NCI-H2171 treated with DMSO at 0.1 percent for 48 hours (cell line): ENCODE measurements at places on chromosomes 5 and 9.

DNA sequence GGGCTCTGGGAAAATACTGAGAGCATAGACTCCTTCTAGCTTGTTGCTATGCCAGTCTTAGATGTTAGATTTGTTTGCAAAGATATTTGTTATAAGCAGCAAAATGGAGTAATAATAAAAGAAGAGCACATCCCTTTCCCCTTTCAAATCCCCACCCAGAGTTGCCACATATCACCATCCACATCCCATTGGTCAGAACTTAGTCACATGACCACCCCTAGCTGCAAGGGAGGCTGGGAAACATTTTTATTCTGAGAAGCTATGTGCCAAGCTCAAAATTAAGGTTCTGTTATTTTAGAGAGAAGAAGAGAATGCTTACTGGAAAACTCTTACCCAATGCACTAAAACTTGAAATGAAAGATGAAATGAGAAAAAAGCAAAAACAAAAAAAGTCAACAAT, 193.9 kb upstream of the MVB12B start:
- DNase-seq = no peak

DNA sequence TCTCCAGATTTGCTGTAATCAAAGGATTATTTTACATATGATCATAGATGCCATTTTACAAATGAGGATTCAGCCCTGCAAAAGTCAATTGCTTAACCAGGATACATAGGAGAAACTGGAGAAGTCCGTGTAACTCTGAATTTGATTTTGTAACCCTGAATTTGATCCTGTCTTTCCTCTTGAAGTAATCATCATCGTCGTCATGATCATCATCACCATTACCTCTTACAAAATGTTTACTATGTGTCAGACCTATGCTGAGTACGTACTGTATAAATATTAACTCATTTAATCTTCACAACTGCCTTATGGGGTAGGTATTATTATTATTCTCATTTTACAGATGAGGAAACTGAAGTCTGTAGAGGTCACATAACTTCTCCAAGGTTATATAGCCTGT, 271.5 kb downstream of the DOCK8 start:
- DNase-seq = no peak

- no peak for DNase-seq
Observed at GRCh38 chr5:80713631-80714030, 58.8 kb upstream of the DHFR start.

DNA sequence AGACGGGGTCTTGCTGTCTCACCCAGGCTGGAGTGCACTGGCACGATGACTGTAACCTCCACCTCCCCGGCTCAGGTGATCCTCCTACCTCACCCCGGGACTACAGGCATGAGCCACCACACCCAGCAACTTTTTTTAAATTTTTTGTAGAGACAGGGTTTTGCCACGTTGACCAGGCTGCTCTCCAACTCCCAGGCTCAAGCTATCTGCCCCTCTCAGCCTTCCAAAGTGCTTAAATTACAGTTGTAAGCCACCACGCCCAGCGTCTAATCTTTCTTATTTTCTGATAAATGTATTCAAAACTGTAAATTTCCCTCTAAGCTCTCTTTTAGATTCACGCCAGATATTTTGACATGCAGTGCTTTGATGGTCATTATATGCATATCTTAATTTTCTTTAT, 10.3 kb downstream of the FRRS1L start:
- no peak for DNase-seq

GRCh38 chr9:14693251-14693861, at the start of gene ZDHHC21:
ZDHHC21 (minus strand) TSS chr9:14693432; CDS start chr9:14674340, 19,092 bp downstream.
- DNase-seq = peak; percentile 49

GRCh38 chr5:95803271-95804148, 19.0 kb downstream of the GLRX start:
- DNase-seq = no peak

DNA sequence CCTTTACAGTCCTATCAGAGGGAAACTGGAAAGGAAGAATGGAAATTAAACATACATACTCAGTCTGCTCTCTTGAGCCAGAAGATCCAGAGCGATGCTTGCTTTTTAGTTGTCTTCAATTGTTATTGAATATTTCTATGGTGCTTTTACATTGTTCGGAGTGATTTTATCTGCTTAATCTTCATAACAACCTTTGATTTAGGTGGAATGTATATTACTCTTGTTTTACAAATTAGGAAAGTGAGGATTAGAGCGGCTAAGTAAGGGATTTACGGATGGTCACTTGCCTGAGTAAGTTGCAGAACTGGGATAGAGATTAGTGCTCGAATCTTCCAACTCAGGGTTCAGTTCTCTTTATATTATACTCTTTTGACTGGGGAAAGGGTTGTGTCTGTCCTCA, 69.1 kb downstream of the PBX3 start:
- no peak for DNase-seq

GRCh38 chr9:107269681-107270080, 13.4 kb upstream of the RAD23B start:
- DNase-seq = no peak

DNA sequence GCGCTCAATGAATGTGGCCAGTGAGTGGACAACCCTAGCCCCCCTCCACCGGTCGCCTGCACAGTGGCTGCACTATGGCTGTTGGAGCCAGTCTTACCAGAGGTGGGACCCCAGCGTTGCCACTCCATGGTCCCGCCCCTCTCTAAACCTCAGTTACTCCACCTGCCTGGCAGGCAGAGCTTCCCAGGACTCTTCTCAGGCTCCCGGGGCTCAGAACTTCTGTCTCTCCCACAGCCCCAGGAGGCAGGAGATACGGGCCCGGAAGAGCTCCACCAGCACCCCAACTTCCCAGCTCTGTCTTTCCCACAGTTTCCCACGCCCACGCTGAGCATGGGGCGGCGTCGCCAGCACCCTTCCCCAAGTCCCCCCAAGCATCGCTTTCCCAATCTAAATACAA, 975 bp downstream of the RASGEF1C start:
- no peak for DNase-seq

DNA sequence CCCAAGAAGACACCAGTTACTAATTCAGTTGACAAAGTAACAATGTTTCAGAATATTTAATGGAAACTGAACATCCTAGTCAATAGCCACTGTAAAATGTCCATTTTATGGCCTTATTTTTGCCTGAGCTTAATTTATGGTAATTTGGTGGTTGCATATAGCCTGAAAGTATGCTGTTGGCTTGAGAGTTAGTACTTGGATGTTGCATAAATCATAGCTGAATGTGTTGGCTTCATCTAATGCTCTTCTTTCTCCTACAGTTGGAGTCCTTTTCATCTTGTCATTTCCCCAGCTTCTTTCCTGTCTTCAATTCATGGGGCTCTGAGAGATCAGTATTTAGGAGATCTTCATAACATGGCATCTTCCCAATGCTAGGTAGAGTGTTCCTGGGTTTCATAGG, 164.6 kb downstream of the MAT2B start:
- no peak for DNase-seq

- no peak for DNase-seq
Observed at GRCh38 chr5:115875447-115875846, 33.7 kb downstream of the AP3S1 start.

DNA sequence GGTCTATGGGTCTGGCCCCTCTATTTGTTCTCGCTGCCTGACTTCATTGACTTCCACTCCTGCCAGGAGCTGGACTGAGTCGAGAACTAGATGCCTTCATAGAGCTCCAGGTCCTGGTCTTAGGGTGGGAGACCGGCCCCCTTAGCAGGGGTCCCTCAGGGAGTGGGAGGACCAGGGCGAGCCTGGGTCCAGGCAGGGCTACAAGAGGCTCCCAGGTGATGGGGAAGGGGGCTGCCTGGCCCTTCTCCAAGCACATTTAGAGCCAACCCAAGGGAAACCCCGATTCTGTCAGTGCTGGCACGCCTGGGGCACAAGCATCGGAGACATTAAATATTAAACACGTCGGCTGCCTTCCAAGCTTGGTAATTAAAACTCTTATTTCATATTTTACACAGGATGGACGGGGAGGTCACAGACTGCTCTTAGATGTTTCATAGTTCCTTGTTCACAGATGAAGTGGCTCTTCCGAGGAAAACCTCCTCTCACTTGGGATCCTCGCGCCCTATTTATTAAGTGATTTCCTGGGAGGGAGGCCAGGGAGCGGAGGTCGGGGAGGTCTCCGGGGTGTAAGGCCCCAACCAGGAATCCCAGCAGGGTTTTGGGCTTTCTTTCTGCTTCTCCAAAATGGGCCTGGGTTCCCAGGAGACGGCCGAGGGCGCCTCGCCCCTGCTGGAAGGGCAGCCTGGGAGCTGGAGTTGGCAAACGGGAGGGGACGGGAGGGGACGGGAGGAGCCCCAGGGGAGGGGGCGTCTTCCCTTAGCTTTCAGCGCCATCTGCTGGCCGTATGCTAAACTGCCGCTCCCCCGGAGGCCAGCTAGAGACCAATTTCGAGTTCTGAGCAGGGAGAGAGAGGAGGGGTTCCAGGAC, 23.4 kb upstream of the ZBTB43 start:
- peak; percentile 74 for DNase-seq

- DNase-seq = no peak
Observed at GRCh38 chr5:135392256-135392655, 6.8 kb downstream of the MACROH2A1 start.

DNA sequence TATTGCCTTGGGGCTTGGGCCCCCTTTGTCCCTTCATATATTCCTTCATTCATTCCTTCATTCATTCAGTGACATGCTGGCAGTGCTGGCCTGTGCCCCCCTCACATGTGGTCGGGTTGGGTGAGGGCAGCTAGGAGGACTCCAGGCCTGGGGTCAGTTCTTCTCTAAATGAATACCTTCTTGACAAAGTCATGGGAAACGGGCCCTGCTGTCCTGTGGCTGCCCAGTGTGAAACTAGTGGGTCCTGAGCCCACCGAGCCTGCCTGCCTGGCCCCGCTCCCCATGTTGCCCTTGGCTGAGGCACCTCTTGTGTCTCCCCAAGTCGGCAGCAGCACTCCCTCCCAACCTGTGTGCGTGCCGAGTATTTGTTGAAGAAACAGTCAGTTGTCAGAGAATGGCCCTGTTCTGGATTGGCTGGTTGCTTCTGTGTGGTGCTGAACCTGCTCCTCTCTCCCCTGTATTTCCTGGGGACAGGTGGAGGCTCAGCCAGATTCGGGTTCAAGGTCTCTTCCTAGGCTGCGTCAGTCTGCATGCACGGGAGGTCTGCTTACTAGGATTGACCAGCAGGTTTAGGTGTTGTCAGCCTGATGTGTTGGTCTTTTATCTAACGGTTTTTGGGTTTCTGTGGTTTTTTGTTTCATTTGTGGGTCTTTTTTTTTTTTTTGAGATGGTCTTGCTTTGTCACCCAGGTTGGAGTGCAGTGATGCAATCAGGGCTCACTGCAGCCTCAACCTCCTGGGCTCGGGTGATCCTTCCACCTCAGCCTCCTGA, 3.0 kb upstream of the CEL start:
- peak; percentile 9 for DNase-seq

GRCh38 chr5:142325725-142326479, 1.1 kb upstream of the SPRY4 start:
- peak; percentile 2 for DNase-seq

DNA sequence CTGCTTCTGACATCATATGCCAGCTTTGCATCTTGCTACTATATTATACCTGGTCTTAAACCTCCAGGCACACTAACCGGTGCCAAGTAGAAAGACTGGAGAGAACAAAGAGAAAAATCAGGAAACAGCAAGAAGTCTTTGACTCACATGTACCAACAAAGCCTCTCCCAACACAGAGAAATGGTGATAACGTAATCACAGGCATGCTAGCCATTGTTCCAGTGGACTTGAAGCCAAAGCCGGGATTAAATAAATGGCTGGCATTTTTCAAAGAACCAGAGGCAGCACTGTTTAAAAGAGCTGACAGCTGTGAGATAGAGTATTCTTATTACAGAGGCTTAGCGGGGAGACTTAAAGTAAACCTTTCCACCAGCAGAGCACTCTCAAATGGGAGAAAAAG, 148.4 kb upstream of the NFIL3 start:
- DNase-seq = no peak

- DNase-seq = no peak
Observed at GRCh38 chr5:123182072-123182471, 93.0 kb downstream of the PRDM6 start.

DNA sequence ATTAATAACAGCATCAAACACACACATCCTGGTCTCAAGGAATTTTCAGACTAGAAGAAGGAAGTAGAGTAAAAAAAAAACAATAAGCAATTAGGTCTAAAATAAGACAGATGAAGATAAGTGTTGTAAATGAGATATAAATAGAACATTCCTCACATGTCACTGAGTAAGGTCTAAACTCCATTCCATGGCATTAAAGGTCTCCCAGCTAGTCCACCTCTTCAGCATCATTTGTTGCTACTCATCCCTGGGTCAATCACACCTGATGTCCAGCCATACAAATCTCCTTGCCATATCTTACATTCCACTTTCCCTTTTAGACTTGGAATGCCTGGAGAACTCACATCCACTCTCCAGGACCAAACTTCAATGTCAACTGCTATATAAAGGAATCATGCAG, 214.1 kb upstream of the KLF4 start:
- DNase-seq = no peak

GRCh38 chr9:126113756-126114408, 212.7 kb upstream of the MVB12B start:
- DNase-seq = no peak

DNA sequence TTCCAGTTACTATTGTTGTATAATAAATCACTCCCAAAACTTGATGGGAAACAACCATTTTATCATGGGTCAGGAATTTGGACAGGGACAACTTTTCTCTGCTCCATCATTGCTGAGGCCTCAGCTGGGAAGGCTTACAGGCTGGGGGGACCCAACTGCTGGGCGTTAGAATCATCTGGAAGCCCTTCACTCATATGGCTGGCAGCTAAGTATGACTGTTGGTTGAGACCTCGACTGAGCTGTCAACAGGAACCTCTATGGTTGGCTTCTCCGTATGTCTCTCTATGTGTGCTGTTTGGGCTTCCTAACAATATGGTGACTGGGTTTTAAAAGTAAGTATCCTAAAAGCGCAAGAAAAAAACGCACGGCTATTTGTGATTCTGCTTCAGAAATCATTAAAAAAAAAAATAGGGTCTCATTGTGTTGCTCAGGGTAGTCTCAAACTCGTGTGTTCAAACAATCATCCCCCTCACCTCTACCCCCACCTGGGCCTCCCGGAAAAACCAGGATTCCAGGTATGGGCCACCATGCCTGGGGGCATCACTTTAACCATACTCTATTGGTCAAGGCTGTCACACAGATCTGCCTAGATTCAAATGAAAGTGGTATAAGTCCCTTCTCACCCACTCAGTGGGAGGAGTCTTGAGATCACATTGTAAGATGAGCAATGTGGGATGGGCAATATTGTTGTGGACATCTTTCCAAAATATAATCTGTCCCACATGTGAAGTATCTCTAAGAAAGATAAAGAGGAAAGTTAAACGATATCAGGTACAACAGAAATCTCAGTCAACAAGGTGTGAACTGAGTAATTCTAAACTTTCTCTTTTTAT, 15.2 kb downstream of the FNBP1 start:
- no peak for DNase-seq

DNA sequence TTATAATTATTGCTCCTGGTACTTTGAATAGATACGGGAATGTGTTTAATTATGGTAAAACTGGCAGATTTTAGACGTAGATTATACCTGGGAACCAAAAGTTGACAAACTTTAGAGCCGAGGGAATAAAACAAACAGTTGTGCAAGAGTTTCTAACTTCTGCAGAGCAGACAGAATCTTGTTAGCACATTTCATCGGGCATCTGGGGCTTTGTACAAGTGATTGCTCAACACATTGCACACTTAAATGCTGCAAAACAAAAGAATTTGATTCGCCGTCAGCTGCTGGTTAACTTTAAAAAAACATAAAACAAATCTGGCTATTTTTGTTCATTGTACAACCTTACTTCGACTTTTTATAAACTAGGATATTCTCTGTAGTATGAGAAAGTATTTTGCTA, 398.1 kb downstream of the MAN2A1 start:
- DNase-seq = no peak
